ENCODE measurements at places on chromosomes 2 and 18.

DNA sequence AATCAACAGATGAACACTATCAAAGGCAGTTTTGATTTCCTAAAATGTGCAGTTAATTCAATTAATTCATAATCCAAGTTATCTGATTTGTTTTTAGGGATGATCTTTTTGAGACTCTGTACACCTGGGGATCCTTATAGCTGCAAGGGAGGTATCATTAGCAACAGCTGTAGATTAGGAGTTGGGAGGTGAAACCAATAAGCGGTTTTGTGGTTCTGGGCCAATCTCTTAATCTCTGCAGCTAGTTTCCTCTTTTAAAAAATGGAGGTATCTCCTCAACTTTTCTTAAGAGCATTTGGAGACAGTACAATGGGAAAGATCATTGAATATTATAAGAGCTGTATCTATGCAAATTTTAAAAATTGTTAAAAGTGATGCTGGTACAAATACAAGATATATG, 126.0 kb downstream of the MC4R start:
- no peak for DNase-seq

DNA sequence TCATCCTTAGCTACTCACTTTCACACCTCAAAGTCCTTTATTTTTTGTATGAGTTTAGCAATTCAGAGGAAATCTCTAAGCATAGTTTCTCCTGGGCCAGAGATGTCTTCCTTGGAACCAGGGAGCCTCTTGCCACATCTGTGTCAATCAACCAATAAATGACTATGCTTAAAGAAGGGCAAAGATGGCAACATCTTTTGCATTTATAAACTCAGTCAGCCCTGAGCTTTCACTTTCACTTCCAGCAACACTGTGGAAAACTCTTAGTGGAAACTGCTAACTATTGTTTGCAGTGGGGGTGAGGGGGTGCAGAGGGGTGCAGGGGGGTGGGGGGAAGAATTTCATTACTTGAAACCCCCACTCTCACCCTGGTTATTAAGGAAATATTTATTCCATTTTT, 3.4 kb downstream of the ACVR1C start:
- no peak for DNase-seq

- no peak for DNase-seq
Measured at GRCh38 chr2:214569419-214570035, 158.7 kb downstream of the VWC2L start.

GRCh38 chr2:41414486-41415230, 633.2 kb upstream of the PKDCC start:
- DNase-seq: peak; percentile 13

- no peak for DNase-seq
Measured at GRCh38 chr2:46780411-46780800, 135.2 kb downstream of the MCFD2 start.

GRCh38 chr2:206798000-206798399, 32.6 kb downstream of the FASTKD2 start:
- no peak for DNase-seq

DNA sequence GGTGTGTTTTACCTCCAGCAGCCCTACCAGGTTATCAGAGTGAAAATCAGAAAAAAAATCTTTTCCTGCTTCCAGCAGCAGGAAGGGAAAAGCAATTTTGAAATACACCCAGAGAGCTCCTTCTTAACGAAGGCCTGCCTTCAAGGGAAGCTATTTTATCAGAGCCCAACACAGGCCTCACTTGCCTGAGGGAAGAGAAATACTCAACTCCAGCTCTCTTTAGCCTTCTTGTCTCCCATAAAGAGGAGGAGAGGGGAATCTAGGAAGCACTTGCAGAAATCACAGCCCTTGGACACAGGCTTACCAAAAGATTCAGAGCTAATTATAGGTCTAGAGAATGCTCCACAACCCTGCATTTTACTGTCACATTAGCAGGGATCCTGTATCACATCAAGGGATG, 896.1 kb upstream of the CNTNAP5 start:
- no peak for DNase-seq

- DNase-seq: no peak
Measured at GRCh38 chr2:125296742-125297141, 1271.7 kb downstream of the CNTNAP5 start.

- DNase-seq: no peak
Measured at GRCh38 chr2:65357095-65357958, 75.1 kb downstream of the SPRED2 start.

DNA sequence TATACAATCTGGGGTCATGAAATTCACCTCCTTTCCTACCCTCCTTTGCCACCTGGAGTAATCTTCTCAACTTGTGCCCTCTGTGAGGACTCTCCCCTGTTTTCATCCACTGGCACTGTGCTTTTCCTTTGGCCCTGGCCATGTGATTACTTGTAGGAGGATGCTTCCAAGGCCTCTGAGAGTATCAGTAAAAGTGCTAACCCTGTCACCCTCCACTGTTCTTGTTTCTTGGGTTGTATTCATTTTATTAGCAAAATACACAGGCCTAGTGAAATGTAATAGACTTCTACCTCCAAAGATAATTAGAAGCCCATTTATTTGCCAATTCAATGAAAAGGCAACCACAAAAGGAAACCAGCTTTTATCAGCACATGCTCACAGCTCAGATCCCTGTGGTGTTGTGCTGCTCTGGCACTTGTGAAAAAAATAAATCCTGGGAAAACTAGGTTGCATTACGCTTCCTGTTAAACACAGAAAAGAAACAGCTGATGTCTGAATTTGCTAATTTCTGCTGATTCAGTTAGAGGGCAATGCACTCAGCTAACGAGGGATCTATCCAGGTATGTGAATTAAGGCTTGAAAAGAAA, 357.5 kb upstream of the ETAA1 start:
- no peak for DNase-seq

DNA sequence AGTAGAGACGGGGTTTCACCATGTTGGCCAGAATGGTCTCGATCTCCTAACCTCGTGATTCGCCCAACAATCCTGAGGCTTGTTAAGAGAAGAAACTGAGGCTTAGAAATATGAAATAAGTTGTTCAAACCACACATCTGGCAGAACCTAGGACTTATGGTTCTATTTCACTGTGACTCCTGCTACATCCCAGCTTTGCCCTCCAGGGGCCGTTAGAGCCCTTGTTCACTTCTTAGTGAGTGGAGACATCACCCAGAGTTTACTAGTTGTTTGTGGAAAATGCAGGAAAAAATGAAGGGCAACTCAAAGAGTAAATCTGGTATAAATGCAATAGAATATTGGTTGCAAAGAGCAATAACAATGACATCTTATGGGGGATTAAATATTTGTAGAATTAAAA, 43.9 kb downstream of the MARCHF4 start:
- no peak for DNase-seq

DNA sequence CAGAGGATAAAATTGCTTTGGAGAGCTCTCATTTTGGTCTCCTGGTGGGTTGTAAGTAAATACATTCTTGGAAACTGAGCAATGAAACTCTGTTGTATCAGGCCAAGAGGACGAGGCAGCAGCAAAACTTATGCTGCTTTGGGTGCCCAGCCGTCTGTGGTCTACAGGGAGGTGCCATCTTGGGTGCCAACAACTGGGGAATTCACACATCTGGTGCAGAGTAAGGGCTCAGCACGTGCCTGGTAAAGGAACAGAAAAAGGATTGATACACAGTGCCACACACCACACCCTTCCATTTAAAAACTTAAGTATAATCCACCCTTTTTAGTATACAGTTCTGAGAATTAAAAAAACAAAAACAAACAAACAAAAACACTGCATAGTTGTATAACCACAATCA, 221.9 kb downstream of the TSN start:
- DNase-seq: no peak

DNA sequence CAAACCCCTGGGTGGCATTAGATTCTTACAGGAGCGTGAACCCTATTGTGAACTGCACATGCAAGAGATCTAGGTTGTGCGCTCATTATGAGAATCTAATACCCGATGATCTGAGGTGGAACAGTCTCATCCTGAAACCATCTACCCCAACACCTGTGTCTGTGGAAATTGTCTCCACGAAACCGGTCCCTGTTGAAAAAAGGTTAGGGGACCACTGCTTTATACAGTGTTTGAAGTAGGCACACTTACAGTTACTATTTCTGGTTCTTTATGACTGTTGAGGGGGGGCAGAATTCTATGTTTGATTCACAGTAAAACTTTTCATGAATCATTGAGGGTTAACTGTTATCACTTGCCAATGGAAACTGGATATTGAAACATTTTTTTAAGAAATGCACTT, 72.0 kb downstream of the RIF1 start:
- DNase-seq: no peak

GRCh38 chr2:62824388-62824787, 118.9 kb downstream of the EHBP1 start:
- no peak for DNase-seq

- no peak for DNase-seq
Measured at GRCh38 chr2:74029714-74030397, 45.1 kb downstream of the TET3 start.

DNA sequence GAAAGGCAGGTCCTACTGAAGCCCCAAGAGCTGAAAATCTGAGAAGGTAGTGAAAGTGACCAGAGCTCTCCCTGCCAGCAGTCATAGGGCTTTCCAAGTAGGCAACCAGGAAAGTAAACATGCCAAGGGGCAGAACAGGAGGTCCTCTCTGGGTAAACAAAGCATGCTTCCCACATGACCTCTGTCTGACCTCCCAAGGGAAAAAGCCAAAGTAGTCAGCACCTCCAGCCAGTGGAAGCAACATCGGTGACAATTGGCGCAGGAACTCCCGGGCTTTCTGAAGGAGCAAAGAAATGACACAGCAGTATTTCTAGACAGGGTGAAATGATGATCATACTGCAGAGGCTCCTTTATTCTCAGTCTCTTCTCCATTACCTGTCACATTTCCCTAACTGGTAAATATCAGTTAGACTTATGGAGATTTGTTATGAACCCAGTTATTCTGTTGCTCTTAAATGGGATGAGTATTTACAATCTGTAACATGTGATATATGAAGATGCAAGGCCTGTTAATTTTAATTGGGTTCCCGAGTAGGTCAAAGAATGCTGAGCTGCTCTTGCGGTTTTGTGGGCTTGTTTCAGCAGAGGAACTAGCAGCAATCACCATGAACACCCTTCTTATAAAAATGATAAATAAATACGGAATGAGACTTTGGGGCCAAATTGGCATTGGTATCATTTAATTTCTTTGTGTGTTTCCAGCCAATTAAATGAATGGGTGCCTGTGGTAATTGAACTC, 321.0 kb downstream of the RND3 start:
- DNase-seq: no peak

GRCh38 chr2:217880891-217881290, 121.9 kb downstream of the TNS1 start:
- no peak for DNase-seq

DNA sequence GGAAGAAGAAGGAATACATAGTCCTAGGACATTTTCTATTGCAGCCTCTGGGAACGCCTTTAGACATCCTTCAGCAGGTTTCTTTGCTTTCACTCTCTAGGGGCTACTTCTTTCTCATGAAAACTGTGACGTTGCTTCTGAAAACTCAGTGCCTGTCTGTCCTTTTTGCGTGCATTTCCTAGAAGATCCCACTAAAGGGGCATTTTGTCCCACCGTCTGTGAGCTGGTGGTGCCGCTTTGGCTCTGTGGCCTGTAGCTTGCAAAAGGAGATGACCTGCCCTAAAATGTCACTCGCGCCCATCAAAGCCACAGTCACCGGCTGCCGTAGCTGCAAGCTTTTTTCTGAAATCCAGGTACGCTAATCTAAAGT, 579 bp downstream of the STAT4 start:
- no peak for DNase-seq

DNA sequence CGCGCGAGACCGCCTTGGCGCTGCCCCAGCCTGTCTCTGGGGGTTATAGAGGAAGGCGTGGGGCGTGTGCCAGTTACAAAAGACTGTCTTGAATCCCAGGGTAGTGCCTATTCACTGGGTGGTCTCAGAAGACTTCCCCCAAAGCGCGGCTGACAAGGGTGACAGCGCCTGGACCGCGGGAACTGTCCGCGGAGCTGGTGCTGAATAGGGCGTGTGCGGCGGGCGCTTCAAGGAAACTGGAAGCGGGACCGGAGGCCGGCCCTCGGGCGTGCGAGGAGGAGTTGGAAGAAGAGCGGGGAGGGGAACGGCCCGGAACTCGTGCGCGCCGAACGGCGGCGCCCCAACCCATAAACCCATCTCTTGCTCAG, 2.3 kb downstream of the EGR4 start:
- DNase-seq: no peak

GRCh38 chr2:20490300-20491181, 43.7 kb downstream of the RHOB start:
- DNase-seq: no peak

- DNase-seq: no peak
Measured at GRCh38 chr2:134640494-134640893, 78.3 kb downstream of the TMEM163 start.

DNA sequence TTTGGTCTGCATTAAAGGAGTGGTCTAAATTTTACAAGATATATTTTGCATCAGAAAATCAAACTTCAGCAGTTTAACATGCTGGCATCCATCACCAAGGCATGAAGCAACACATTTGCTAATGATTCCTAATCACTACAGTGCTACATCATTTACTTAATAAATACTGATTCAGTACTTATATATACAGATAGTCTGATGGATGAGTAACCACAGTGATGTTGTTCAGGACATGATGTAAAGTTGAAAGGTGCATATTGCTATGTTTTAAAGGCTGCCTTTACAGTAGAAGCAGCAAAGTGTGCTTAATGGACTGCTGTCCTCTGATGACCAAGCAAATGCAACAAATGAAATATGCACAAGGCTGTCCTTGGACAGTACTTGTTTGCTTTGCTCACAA, 11.1 kb downstream of the SUPT7L start:
- no peak for DNase-seq

DNA sequence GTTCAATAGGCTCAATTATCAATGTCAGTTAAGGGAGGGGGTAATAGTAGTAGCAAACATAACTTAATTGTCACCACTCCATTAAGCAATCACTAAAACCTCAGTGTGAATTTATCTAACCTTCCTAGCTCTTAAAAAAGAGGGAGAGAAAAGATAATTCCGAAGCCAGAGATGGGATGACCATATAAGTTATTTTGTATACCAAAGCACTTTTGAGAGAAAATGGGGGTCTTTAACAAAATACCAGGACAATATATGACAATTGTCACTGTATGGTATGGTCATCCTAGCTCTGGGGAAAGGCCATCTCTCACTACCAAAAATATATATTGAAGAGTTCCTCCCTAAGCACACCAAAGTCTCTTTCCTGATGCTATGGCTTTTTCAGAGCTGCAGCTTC, 55.1 kb downstream of the SPHKAP start:
- no peak for DNase-seq
